ENCODE measurements at places on chromosomes 6 and 20. TPM values are rescaled to one million over a fixed set of nuclear protein-coding genes. Genes with fewer than 3 reads are reported as not detected.

The SLC26A8 gene
- total RNA-seq = not detected

GRCh38 chr6:169427856-169428255, 174.2 kb upstream of the THBS2 start:
- no peaks in the 10 kb centered on the region for H3K36me3 ChIP-seq
- H3K4me1 ChIP-seq = no peaks in the 10 kb centered on the region
- no peak for DNase-seq
- H3K27ac ChIP-seq = no peak overlapping the region

GRCh38 chr6:53943395-53943794, 148.6 kb downstream of the LRRC1 start:
- no peaks in the 10 kb centered on the region for H3K4me1 ChIP-seq
- H3K27ac ChIP-seq = no peak overlapping the region
- H3K27me3 ChIP-seq = no peaks in the 10 kb centered on the region
- no peaks in the 10 kb centered on the region for H3K36me3 ChIP-seq
- no peak for DNase-seq

- no peaks in the 10 kb centered on the region for H3K36me3 ChIP-seq
- H3K4me1 ChIP-seq = peaks cover 3% of the 10 kb centered on the region
- H3K4me3 ChIP-seq = no peak overlapping the region
Observed at GRCh38 chr6:111845441-111845871, 27.8 kb downstream of the FYN start.
